ENCODE measurements at places on chromosomes 2 and 18.

GRCh38 chr18:76678248-76678647 is 144.1 kb upstream of the ZNF236 start:
- peak; percentile 51 for DNase-seq

DNA sequence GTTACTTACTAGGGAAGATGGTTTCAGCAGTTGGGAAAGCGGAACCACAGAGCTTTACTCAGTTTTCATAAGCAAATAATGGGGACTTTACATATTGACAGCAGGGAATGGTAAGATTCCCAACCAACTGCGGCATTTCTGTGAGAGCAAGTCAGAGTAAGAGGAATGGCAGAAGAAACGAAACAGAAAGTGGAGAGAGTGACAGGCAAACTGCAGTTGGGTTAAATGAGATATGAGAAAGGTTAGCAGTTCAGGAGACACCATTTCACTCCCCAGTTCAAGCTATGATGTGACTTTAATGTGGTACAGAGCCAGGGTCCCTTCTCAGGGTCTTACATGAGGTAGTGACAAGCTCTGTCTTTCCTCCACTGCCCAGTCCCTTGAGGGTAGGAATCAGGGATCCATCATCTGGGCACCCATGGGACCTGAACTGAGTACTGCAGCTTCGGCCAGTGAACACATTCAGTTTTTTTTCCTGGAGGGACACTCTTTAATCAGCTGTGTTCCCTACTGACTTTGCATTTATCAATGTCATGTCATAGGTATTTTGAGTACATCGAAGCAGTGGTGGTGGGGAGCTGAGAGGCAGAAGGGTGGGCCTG is 33.0 kb upstream of the GREB1 start:
- DNase-seq: no peak

DNA sequence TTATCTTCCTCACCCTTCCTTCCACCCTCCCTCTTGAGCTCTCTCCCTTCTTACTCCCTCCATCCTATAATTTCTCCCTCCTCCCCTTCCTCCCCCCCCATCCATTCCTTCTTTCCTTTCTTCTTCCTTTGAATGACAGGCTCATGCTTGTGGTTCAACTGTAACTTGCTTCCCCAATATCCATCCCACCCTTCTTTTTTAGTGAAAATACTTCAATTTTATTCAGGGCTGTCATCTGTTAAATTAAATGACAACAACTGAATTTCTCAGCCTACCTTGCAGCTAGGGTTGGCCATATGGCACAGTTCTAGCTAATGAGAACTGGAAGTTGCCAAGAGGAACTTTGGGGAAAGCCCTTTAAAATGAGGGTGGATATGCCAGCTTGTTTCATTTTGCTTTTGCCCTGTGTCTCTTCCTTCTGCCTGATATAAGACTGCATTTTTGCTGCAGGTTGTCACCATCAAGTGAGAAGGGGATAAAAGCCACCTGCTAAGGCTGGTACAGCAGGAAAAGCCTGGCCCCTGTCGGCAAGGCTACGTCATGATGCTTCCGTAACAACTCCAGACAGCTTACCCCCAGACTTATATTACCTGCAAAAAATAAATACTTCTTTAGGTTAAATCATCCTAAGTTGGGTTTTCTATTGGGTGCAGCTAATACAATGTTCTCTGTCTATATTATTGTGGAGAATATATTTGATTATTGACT is 121.8 kb downstream of the NXPH2 start:
- DNase-seq: no peak

DNA sequence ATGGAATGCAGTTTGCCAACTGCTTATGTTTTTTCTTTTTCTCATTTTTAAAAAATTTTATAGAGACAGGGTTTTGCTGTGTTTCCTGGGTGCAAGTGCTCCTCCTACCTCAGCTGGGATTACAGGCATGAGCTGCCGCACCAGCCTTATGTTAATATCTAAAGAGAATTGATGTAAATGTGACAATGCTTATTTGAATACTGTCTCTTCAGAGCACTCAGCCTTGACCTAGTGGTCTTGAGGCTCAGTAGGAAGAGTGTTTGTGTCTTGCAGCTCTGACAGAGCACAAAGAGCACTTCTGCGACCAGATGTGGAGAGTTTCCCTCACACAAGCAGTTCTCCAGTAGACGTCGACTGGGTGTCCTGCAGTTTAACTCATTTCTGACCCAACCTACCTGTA is 55.3 kb downstream of the ARHGEF4 start:
- DNase-seq: no peak

DNA sequence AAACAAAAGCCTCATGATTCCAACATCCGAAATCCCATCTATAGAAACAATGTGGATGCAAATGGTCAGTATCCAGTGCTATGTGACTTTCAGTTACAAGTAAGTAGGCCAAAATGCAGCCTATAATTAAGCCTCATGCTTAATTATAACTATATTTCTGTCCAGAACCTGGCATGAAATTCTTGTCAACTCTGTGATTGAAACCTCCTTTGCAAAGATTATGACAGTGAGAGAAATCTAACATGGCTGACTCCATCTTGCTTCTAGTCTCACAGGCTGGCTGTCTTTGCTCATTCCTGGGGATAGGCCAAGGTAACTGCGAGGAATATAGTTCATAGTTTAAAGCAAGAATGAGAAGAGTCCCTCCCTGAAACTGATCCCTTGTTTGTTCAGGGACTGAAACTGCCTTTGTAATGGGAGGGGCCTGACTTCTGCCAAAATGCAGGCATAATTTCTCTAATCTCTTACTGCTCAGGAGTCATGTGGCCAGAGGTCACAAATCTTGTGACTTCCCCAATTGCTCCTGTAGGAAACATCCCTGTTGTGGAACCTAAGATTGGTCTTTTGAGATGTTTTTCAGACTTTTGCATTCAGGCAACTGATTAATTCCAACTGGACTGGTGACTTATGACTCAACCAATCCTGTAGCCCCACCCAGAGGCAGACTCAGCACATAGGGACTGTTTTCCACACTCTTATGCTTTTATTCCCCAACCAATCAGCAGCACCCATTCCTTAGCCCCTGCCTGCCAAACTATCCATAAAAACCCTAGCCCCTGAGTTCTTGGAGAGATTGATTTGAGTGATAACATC is 84.5 kb upstream of the TLK1 start:
- no peak for DNase-seq

- no peak for DNase-seq
Measured at GRCh38 chr2:11499081-11499743, 33.3 kb upstream of the E2F6 start.

All from anterior cingulate cortex (tissue), 58 donors.